ENCODE measurements at places on chromosomes 5 and 9.

DNA sequence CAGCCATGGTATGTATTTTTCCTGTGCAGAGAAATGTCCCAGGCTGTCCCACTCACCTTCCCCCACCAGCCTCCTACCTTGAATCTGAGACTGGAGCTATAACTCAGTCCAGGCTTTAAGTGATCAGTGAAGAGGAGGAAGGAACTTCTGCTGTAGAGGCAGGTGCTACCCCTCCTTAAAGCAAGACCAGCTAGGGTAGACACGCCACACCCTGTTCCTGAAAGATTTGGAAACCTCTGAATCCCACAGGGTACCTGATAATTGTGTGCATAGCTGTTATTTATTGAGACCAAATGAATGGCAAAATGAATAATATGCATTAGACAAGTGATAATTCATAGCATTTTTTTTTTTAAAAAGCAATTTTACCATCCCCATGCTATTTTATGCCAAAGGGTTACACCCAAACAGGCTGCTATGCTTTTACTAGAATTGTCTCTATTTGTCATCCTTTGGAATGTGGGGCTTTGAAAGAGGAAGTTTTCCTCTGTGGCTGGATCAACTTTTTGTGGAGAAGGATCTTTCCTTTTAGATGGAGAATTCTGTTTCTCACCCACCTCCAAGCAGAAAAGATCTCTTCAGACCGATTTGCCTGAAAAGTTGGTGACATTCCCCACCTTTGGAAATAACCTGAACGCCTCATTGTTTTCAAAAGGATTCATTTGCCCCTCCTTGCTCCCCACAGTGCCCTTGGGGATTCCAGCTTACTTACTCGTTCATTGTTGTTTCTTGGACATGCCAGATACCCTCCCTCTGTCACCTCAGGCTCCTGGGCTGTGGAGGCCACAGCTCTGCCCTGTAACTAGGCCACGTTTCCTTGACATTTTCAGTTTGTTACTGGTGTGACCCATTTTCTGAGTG lies 248.7 kb downstream of the NR3C1 start:
- no peak for DNase-seq

GRCh38 chr9:95834281-95834907 lies 41.1 kb upstream of the ERCC6L2 start:
- no peak for DNase-seq

GRCh38 chr9:82275258-82275927 lies 286.8 kb downstream of the SPATA31D1 start:
- DNase-seq: no peak

DNA sequence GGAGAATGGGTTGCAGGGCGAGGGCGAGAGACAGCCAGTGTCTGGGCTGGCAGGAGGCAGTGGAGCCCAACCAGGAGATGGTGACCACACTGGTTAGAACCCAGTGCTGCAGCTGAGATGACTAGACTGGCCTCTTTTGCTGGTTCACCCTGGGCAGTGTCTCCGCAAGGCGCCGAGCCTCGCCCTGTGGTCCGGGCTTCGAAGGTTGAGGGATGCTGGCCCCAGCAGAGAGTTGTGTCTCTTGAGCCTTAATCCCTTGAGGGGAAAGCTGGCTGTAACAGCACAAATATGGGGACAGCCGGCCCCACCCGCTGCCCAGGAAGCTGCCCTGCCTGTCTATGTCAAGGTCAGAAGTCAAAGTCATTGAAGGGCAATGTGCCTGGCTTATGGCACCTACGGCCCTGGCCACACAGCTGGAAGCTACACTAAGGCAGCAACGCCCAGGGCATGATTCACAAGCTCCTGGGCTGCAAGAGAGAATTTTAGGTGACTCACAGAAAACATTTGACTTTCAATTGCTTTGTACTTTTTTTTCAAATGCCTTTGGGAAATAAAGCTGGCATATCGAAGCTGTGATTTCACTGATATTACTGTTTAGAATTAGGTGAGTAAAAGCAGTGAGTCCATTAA lies 33.3 kb downstream of the NKX2-5 start:
- DNase-seq: no peak

GRCh38 chr9:133490201-133490681 lies 11.3 kb upstream of the SLC2A6 start:
- no peak for DNase-seq

GRCh38 chr5:136128481-136128880 lies 4.2 kb upstream of the SMAD5 start:
- no peak for DNase-seq

DNA sequence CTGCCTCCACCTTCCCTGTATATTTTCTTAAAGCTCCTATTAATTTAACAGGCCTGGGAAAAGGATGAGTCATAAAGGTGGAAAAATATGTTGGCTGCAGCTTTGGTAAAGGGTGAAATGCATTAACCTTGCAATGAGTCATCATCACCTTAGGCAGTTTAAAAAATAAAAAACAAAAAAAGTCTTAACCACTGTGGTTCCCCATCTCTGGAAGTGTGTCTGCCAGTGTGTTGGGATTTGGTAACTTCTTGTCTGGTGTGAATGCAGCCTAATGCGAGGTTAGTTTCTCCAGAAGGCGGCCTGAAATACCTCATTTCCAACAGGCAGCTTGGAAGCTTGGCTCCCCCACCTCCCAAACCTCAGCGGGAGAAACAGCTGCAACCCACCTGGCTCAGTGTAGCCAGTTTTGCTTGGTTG lies 265.3 kb upstream of the GAS1 start:
- DNase-seq: no peak

DNA sequence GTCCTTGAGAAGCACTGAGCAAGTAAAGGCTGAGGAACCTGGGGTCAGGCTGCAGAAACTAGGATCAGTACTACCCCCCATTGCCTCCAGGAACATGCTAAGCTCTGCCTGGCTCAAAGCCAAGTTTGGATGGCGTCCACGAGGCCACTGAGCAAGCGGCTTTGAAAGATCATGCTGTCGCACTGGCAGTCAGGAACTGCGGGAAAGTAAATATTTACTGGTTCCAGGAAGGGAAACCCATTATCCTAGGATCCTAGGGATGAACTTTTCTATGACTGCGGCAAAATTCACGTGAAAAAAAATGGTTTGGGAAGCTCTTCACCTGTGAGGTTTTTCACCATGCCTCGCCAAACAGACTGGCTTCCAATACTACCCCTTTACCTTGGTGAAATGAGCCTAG lies 75.3 kb upstream of the PJA2 start:
- no peak for DNase-seq

- DNase-seq: no peak
Measured at GRCh38 chr9:126671381-126671831, 57.7 kb downstream of the LMX1B start.

DNA sequence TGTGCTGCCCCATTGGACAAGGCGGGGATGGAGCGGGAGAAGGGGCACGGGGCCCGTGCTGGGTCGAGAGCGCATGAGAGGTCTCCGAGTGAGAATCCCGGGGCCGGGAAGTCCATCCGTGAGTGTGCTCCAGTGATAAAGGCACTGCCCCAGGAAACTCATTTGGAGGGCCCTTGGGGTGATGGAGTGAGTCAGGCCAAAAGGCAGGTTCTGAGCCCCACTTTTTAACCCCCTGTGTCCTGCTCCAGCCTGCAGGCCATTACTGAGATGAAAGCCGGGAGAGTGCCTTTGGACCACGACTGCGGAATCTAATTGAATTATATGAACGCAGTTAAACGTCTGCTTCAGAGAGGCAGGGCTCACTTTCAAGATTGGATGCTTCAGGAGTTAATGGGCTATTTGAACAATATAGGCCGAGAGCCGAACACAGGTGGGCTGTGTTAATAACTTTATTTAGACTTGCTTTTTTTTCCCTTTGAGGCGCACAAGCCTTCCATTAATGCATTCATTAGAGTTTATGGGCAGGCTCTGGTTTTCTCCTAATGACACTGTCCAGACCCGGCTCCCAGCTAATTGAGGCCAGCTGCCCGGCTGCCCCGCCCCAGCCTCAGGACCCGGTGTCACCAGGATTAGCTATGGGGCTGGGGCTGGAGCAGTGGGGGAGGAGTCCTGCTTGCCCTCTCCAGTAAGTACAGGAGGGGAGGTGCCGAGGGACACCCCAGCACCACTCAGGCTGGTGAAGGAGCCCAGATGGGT lies 79.1 kb upstream of the LMX1B start:
- no peak for DNase-seq

DNA sequence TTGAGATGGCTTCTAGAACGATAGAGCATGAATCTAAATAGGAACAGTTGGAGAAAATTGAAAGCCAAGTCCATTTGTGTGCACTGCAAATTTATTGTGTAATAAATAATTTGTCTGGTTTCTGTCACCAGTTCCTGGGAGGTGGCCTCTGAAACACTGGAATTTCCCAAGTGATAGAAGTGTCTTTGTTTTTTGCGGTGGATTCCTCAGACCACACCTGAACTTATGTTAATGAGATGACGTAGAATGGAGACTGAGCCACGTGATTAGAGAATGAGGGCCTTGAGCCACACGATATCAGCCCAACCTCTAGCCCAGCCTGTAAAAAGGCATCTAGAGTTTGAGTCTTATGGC lies 105.1 kb downstream of the MSX2 start:
- no peak for DNase-seq

DNA sequence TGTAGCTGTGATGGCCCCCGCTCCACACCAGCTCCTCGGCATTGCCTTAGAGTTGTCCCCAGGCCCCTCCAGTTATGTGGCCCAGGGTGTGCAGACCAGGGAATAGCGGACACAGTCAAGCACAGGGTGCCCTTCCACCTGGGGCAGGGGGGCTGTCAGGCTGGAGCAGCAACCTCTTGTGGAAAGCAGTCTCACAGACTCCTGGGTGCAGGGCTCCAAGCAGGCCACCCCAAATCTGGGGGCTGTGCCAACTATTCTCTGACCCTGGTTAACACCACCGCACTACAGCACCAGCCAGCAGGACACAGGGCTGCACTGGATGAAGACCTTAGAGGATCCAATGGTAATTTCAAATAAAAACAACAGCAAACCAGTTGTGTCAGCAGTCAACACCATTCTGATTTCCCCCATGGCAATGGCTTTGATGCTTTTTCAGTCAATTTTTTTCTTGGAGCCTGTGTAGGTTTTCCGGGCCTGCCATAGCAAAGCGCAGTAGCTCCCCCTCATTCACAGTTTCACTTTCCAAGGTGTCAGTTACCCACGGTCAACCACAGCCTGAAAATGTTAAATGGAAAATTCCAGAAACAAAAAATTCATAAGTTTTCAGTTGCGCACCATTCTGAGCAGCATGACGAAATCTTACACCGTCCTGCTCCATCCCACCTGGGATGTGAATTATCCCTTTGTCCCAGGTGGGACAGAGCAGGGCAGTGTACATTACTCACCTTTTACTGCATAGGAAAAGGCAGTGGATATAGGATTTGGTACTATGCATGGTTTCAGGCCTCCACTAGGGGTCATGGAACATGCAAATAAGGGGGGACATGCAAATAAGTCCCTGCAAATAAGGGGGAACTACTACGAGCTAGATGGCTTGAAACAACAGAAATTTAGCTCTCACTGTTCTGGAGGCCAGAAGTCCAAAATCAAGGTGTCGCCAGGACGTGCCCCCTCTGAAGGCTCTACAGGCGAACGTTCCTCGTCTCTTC lies 49.0 kb downstream of the C5orf15 start:
- no peak for DNase-seq

DNA sequence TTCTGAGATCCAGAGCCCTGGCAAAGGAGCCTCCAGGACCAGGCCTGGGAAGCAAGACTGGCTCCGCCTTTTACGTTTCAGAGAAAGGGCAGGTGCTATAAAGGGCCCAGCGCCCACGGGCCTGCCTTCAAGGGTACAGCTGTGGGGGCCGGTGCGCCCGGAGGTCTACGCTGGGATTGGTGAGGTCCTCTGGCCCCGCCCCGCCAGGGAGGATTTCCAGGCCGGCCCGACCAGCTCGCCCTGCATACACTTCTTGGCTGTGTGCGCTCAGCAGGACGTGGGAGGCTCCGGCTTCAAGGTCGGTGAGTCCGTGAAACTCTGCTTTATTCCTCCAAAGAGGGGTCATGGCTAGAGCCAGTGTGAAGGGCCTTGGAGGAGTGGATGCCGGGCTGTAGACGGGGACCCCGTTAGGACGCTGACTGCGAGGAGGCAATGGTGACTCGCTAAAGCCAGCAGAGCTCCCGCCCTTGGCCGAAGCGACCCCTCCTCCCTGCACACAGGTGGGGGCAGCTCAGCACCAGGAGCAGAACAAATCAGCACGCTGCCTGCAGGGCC lies at the start of gene CKMT2:
CKMT2 (plus strand) TSS at position 243 of the 555 bp plus-strand sequence. CDS start 17,811 bp downstream, outside the sequence.
- DNase-seq: no peak

DNA sequence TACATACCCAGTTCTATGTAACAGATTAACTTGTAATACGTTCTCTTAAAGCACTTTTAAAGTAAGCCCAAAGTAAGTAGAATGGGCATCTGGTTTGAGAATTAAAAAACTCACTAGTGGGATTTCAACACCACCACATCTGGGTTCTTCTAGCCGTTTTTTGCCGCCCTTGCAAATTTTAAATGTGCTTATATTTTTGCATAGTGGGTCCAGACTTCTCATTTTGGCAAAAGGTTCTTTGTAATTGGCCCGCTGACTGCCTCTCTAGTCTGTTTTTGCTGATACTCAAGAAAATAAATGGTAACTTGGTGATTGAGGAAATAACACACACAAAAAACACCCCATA lies 582 bp upstream of the FBXO4 start:
- no peak for DNase-seq

DNA sequence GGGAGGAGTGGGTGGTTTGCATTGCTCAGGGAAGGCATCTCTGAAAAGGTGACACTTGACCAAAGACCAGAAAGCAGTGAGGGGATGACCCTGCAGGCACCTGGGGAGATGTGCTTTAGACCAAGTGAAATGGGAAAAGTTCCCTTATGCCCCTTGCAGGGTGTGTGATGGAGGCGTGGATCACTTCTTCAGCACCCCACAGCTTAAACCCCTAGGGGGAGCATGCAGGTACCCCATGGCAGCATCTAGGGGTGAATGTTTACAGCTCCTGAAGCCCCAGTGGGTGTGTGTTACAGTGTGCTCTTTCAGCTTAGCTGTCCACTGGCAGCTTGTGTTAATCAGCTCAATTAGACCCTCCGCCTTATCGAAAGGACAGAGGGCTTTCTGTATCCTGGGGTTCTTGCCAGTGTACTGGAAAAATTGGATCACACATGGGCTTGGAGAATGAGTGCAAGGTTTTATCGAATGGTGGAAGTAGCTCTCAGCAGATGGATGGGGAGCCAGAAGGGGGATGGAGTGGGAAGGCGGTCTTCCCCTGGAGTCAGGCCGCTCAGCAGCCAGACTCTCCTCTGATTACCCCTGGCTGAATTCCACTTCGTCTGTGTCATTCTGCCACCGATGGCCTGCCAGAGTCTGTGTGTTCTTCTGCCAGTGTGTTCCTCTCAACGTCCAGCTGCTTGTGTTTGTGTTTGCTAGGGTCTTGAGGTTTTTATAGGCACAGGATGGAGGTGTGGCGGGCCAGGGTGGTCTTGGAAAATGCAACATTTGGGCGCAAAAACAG lies 6.3 kb downstream of the BHMT2 start:
- no peak for DNase-seq

DNA sequence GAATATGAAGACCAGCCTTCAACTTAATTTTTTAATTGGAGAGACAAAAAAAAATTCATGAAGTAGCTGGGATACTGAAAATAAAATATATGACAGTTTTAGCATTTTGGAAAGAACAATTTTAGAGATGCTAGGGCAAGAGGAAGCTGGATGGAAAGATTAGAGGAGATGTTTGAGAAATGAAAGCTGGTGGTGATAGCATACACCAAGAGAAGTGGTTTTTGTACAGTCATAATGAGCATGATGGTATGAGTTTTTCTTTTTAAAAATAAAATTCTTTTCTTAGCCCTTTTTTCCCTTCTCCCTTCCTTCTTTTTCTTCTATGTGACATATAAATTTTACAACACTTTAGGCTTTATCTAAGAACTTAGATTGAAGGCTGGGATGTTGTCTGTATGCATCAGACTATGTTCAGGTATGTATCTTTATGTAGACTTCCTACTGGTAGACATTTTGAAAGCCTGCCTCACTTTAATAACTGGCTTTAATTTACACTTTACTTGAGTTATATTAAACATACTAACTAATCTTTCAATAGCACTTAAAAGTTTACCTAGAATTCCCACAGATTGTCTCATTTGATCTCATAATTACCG lies 522.5 kb downstream of the TLE4 start:
- DNase-seq: no peak
